ENCODE measurements at places on chromosomes 13 and 19. TPM values are rescaled to one million over a fixed set of nuclear protein-coding genes. Genes with fewer than 3 reads are reported as not detected.
A peak's percentile ranks its signal among the peaks of the same experiment; 100 is the strongest.

LGALS7B gene
- not detected for polyA plus RNA-seq

ZNF846 gene
- 23.3 TPM for polyA plus RNA-seq

DNA sequence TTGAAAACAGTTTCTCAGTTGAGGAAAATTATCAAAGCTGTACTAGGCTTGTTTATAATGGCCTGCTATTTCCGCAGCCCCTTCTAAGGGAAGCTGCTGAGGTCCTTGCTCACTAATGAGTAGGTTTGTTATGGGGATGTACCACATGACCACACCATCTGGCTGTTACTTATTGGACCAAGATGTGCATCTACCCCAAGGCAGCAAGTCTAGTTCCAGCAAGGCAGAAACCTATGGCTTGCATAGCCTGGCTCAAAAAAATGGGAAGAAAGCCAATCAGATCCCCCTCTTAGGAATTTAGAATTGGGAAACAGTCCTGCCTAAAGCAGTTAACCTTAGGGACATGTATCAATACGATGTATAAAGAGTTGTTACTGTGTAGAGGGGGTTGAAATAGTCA is 186.5 kb upstream of the SPRY2 start:
- DNase-seq: no peak

SACS gene
- polyA plus RNA-seq: 3.2 TPM

DNA sequence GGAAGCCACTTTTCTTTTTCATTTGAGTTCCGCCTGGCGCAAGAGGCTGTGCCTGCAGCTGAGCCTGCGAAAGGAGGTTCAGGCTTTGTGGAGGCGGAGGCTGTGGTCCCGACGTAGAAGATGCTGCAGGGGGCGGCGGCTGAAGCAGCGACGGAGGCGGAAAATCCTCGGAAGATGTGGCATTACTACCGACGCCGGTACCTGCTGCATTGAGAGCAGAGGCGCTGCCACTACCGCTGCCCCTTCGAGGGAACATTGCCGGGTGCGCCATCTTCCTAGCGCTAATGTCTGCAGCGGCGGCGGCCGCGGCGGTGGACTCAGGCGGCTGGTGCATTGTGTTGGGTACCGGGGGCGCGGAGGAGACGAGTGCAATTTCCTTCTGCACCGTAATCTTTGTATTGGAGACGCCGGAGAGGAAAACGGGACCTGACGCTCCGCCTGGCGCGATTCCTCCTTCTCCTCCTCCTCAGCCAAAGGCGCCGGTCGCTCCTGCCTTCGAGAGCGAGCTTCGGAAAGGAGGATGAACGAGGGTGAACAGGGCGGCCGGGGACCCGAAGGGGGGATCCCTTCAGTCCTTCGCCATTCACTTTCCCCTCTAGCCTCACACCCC is at the start of gene TSC22D1:
Gene TSC22D1 (minus strand): TSS at position 590 of the 610 bp plus-strand sequence. CDS start 256 bp downstream, at position 334.
- DNase-seq: peak; percentile 58

DNA sequence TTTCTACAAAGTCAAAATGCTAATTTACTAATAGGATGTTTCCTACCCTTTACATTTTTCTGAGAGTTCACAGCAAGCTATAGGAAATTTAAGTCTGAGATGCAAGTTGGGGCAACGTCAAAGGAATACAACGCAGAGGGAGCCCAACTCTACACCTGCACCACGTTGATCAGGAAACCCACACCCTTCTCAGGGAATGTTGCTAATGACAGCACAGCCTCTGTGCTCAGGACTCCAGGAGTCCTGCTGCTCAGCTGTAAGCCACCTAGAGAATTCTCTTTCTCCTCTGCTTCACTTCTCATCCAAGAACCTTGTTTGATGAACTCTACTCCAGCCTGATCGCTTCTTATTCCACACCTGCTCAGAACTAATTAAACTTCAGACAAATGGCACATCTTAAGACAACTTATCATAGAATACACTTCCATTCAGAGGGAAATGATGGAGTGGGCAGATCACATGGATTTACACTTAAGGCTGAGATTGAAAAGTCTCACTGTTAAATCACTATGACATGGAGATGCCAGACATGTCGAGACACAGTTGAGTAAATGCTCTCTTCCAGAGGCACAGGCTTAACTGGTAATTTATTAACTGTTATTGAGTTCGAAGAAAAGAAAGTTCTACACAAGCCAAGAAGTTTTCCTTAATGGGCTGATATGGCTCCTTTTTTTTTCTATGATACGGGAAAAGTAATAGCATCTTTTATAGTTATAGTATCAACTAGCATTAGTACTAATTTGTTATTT is 811.6 kb upstream of the ARGLU1 start:
- DNase-seq: no peak

DNA sequence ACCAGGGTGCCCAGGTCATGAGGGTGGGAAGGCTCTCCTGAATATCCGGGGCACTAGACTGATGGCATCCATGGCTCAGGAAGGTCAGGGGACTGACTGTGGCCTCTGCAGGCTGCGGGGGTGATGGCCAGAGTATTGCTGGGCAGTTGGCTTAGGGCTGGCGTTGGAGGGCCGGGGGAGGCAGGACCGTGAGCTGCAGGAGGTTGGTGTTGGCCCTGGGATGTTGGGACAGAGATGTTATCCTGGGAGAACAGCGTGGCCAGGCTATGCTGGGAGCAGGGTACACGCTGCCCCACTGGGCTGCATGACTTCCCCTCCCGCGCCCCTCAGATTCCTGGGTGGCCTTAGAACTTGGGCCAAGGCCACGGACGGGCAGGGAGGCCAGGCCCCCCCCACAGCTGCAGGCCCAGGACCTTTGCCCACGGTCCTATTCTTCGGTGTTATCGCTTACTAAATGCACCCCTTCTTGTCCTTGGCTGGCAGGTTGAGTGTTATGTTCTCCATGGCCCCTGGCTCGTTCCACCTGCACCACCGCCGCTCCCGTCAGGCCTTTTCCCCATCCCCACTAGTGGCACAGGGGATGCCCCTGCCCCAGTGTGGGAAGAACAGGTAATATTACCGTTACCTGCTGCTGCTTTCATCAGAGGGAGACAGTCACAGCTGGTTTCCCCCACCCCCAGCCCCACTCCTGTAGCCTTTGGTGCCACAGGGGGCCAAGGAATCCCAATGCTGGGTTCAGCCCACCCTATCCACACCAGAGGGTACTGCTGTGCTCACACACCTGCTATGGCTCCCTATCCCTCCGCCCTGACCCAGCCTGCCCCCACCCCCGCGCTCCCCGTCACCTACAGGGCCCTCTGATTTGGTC is 3.2 kb upstream of the ISYNA1 start:
- no peak for DNase-seq

GRCh38 chr13:86655561-86655960 is 856.3 kb upstream of the SLITRK6 start:
- DNase-seq: no peak

THSD1 gene
- 0.34 TPM for polyA plus RNA-seq

GRCh38 chr13:103812558-103812957 is 746.3 kb upstream of the SLC10A2 start:
- DNase-seq: no peak

GRCh38 chr19:13262450-13262849 is 112.2 kb downstream of the IER2 start:
- peak; percentile 72 for DNase-seq

CLEC17A gene
- polyA plus RNA-seq: not detected

CBARP gene
- 10.7 TPM for polyA plus RNA-seq

DNA sequence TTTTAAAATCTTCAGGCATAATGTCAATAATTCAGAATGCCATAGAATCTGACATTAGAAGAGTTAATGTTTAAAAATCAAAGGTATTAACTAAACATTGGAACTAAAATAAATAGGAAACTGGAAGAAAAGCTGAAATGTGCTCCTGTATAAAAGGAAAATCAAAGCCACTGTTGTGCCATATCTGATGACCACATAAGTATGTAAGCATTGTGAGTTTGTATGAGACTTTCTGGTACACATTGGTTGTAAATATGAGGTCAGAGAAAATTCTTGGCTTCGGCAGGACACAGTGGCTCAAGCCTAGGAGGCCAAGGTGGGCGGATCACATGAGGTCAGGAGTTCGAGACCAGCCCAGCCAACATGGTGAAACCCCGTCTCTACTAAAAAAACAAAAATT is 48.3 kb upstream of the INTS6 start:
- no peak for DNase-seq

DNA sequence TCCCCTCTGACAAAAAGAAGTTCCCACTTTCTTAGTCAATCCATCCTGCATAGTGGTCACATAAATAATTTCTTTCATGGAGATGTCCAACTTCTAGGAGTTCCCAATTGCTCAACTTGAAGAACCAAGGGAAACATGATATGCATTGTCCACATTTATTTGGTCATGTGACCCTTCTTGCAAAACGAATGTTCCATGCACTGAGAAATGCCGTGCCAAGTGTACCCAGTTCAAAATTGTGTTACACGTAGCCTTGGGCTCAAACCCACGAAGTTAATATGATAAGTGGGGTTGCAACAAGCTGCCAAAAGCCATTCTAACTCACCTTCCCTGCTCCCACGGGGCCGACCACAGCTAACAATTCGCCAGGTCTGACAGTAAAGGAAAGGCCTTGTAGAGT is 113.1 kb downstream of the ABCC4 start:
- no peak for DNase-seq

TJP3 gene
- 49.2 TPM for polyA plus RNA-seq

CEACAM1 gene
- polyA plus RNA-seq: 21.1 TPM

GRCh38 chr19:52527956-52528351 is 486 bp downstream of the ZNF808 start:
- DNase-seq: peak; percentile 40

DNA sequence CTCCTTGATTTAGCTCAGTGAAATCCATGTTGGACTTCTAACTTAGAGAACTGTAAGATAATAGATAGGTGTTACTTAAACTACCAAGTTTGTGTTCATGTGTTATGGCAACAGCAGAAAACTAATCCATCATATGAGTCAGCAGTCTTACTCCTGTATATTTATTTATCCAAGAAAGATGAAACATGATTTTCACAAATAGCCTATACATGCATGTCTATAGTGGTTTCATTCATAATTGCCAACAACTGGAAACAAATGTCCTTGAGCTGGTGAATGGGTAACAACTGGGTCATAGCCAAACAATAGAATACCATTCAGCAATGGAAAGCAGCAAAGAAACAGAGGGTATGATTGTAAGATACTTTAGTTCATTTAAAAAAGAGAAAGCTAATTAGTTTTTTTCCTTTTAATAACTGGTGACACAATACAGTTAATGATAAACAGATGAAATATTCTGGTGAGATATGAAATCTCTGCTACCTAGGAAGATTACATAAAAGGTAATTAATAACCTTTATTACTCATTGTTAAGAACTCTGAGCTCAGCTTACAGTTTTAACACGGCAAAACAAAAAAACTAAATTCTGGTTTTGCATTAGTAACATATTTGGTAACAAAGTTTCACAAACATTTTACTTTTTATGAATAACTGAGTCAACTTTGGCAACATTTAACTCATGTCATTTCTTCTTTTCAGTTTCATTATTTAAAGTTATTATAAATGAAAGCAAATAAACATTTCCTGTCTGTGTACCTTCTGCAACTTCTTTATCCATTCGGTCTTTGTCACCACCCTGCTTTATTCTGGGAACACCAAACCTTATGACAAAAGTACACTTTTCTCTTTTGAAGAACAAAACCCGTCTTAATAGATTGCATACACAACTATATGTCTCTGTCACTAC is 181.3 kb downstream of the LIG4 start:
- no peak for DNase-seq

MIA gene
- 0.86 TPM for polyA plus RNA-seq

GRCh38 chr19:752652-753517 is 2.0 kb downstream of the MISP start:
- peak; percentile 90 for DNase-seq

Measured in hepatocyte (in vitro differentiated cells).